Activated CD8-positive, alpha-beta memory T cell treated with anti-CD3 and anti-CD28 coated beads, Interleukin-2, amount 50 U/mL, for 4 hours (primary cell): ENCODE measurements at places on chromosomes 16 and 17.

DNA sequence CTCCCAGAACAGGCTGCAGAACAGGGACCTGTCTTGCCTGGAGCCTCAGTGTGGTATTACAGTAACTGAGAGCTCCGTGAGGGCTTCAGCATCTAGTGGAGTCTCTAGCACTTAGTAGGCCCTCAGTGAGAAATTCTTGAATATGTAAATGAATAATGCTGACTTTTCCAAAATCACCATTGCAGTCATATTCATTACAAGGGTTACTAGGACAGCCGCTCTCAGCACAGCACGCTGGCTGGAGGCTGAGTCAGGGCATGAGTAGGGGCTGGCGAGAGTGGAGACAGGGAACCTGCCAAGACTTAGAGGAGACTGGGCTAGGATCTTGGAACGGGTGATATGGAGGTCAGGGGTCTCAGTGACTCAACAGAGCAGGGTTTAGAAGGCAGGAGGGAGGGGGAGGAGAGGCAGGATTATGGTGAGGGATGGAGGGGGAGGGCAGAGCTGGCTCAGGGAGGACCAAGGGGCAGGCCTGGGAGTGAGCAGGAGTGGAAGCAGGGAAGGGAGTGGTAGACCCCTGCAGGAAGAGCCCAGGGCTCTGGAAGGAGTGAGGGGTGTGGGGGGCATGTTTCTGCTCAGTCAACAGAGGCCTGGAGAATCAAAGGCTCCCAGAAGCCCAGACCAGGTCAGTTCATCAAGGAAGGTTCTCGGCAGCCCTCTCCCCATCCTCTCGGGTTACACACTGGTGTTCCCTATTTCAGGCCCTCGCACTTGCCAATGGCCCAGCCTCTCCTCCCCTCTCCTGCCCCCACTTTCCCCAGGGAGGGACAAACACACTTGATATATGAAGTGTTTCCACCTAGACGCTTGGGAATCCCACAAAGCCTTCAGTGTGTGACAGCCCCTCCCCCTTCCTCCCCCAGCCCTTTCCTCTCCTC lies 42.3 kb downstream of the FZD2 start:
- DNase-seq = no peak

DNA sequence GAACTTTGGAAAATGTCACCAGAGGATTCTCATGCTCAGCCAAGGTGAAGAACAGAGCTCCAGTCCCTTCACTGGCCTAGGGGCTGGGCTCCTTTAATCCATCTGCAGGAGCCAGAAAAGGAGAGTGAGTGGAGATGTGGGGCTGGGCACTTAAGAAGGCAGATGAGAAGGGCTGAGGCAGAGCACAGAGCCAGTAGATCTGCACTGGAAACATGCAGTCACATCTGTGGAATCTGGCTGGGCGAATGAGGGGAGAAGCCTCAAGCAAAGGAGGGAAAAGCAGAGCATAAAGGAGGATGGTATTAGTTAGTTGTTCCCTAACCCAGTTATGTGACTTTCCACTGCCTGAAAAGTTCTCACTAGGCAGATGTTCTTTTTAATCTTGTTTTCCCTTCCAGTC lies 50.4 kb upstream of the BCAR1 start:
- DNase-seq = no peak

DNA sequence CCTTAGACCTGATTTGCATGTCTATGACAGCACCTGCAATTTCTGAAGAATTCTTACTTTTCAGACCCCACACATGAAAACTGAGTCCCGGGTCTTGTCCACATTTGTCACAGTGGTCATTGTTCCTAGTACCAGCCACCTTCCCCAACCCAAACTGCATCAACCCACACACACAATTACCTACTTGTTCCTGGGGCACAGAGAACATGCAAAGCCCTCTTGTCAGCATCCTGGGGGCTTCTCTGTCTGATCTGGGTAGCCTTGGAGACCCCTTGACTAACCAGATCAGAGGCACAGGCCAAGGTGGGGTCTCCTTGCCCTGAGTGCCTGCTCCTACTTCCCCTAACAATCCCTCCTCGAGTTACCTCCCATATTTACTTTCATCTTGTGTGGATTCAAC lies 36.7 kb upstream of the PIK3R6 start:
- DNase-seq = no peak

DNA sequence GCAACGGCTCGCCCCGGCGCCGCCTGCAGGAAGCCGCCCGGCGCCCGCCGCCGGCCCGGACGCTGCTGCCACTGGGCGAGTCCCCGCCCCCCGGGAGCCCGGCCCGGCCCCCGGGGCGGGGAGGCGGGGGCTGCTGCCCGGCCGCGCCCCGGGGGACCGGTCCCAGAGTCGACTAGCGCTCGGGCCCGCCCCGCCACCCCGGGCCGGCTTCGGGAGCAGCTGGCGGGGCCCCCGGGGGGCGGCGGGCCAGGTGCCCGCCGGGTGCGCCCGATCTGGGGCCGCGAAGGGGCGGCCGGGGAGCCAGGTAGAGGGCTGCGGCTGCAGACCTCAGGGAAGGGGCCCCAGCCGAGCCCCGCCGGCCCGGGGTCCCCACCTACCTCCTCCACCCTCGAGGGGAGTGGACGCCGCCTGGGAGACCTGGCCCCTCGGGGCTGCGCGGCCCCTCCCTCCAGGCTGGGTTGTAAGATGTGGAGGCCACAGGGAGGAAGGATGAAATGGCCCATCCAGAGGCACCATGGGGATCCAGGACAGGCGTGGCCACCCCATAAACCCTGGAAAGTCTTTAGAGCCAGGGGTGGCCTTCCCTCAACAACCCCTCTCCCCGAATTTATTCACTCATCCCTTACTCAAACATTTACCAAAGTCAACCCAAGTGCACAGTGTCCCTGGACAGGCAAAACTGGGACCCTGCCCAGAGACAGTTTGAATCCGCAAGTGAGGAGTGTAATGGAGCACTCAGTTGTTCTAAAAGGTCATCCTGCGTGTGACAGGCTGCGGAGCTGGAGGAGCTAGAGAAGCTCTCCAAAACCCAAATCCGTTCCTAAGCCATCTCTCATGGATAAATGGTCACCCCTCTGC lies at the start of gene CDYL2:
CDYL2 (minus strand) TSS at position 73 of the 858 bp plus-strand sequence. CDS start 425 bp downstream, outside the sequence.
- peak; percentile 42 for DNase-seq
